ENCODE measurements at places on chromosomes 5 and 9.
A peak's percentile ranks its signal among the peaks of the same experiment; 100 is the strongest.

- no peak for DNase-seq
These were observed 32.1 kb downstream of the VCAN start for GRCh38 chr5:83503662-83504061.

DNA sequence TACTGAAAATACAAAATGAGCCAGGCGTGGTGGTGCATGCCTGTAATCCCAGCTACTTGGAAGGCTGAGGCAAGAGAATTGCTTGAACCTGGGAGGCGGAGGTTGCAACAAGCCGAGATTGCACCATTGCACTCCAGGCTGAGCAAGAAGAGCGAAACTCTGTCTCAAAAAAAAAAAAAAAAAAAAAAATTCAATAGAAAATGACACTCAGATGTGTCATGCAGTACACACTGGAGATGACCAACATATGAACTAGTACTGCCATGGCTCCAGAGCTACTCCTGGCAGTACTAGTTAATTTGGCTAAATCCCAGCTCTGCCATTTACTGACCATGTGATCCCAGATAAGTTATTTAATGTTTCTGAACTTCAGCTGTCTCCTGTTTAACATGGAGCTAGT is 7.3 kb downstream of the ATOX1 start:
- DNase-seq = no peak

DNA sequence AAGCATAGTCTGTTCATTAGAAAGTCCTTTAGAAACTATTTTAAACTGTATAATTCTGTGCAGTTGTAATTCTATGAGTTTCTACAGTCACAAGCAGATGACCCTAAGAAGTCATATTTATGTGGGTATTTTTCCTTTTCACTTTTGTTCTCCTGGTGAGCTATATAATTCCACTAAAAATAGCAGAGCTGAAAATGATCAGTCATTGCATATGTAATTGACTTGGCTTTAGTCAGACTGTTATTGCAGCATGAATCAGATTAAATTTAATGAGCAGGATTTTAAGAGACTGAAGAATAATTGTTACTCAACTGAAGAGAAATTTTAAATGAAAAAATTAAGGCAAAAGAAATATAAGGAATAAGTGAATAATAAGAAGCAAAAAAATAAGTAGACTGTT is 108.5 kb downstream of the MTREX start:
- no peak for DNase-seq

DNA sequence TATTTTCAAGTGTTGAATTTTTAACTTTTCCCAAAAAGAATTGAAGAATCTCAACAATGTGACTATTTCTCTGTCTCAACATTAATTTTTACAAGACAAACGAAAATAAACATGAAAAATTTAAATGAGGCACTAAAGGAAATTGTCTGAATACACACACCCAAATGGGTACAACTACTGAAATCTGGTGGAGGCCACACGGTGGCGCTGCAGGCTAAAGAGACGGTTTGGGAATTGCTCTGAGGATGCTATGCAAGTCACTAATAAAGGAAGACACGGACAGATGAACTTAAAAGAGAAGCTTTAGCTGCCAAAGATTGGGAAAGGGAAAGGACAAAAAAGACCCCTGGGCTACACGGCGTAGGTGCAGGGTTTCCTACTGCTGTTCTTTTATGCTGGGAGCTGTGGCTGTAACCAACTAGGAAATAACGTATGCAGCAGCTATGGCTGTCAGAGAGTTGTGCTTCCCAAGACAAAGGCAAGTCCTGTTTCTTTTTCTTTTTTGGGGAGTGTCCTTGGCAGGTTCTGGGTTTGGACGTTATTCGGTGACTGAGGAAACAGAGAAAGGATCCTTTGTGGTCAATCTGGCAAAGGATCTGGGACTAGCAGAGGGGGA is at the start of gene PCDHB10:
Gene PCDHB10 (plus strand): TSS at position 244 of the 616 bp plus-strand sequence. CDS start 200 bp downstream, at position 444.
- peak; percentile 86 for DNase-seq

DNA sequence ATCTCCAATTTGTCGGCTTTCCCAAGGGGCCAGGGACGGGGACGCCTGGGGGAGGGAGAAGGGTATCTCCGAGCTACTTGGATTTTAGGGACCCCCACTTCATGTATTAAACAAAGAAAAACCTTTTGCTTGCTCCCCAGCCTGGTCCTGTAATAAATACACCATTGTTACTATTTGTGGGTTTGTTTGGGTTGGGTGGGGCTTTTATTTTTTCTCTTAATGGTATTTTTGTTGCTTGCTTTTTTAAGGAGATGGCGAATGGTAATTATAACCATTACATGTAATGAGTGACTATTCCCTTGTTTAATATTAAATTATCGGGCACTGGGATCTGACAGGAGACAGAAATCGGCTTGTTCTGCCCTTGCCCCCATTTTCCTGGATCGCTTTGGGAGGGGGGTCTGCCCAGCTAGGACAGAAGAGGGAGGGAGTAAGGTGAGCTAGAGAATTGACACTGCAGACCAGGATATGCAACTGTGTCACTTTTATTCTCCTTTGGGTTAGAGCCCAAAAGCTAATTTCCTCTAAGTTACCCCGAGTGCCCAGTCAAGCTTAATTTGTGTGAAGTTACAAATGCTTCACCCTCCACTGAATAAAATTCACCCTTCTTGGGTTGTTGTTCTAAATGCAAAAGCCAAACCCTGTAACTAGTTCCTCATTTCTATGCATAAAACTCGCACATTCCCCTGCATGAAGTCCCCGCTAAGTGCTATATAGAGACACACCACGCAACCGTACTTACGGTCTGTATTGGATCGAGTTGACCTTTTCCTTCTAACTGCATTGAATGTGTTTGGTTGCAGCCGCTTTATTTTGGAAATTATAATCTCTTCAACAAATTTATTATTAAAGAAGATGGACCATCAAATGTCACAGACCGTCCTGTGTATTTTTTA is 1.6 kb upstream of the ZNF608 start:
- DNase-seq = peak; percentile 64

GRCh38 chr5:140986117-140986521 is 19.8 kb downstream of the PCDHAC2 start:
- DNase-seq = no peak

DNA sequence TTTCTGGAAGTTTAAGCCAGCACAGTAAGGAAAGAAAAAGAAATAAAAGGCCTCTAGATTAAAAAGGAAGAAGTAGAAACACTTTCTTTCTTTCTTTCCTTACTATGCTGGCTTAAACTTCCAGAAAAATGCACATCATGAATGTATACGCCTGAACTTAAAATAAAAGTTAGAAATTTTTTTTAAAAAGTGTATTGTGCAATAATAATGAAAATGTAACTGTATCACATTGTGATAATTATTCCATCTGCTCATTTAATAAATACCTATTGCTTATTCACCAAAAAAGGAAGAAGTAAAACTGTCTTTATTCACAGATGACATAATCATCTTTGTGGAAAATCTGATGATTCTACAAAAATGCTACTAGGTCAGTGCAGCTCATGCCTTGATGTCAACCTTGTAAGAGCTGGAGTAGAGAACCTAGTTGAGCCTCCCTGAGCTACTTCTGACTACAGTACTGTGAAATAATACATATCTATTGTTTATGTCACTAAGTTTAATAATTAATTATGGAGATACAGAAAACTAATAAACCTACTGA is 49.4 kb downstream of the MCTP1 start:
- no peak for DNase-seq

GRCh38 chr9:116174347-116174746 is 20.8 kb downstream of the PAPPA start:
- DNase-seq = no peak

GRCh38 chr5:133698646-133699526 is 86.5 kb upstream of the FSTL4 start:
- no peak for DNase-seq

DNA sequence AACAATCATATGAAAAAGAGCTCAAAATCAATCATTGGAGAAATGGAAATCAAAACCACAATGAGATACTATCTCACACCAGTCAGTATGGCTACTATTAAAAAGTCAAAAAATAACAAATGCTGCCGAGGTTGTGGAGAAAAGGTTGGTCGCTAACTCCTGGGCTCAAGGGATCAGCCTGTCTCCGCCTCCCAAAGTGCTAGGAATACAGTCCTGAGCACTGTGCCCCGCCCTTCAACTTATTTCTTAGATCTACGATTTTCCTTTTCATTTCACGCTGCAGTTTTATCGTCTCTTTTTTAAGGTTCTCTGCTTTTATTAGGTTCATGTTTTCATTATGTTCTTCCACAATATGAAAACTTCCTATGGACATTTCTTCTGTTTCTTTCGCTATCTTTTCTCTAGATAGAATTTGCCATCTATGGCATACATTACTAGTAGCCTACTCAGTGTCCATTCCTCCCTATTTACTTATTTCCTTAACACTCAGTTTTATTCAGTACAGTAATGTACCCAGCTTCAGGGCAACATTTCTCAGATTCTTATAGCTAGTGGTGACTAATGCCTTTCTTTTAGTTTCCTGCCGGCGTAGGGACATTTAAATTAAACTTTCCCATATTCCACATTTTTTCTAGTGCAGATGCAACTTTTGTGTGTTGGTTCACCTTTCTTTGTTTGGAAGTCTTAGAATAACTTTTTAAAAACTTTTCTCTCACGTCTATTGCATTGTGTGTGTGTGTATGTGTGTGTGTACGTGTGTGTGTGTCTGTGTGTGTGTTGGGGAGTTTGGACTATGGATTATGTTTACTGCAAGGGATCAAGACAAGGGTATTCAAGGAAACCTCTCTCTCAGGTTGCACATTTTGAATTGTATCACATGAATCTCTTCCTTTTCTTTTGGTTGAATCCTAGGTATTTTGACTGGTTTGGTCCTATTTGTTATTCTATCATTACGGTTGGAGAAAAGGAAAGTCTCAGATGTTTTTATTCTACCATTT is 21.6 kb upstream of the FBN2 start:
- no peak for DNase-seq

DNA sequence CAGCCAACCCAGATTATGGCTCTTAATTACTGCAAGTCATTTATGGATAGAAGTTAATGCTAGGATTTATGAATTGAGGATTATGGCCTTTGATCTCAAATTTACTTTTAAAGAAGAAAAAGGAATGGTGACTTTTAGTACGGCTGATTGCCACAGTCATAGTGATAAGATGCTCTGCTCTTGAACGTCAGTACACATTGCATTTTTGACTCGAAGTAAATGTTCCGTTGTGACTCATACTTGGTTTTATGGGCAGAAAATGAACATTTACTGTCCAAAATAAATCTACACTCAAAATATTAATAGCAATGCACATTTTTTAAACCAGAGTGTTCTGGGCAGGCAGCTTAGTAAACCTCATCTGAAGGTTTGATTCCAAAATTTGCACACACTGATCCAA is 830 bp downstream of the ADAMTSL1 start:
- no peak for DNase-seq

DNA sequence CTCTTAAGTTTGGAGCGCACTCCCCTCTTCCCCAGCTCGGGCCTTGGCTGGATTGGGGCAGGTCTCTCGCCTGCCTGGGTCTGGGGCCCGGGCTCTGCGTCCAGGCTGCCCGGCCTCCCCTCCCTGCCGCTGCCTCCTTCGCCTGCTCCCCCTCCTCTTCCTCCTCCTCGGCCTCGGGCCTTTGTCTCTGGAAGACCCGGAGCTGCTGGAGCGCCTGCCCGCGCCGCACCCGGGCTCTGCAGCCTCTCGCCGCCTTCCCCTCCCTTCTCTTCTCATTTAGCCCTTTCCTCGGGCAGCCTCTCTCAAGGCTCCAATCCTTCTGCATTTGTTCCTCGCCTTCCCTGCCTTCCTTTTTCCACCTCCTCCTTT is 218.5 kb downstream of the C9orf50 start:
- DNase-seq = no peak

Data from NCI-H1417 (cell line).